Calu3 (cell line): ENCODE measurements at places on chromosomes 7 and 10. TPM values are rescaled to one million over a fixed set of nuclear protein-coding genes. Genes with fewer than 3 reads are reported as not detected.

DNA sequence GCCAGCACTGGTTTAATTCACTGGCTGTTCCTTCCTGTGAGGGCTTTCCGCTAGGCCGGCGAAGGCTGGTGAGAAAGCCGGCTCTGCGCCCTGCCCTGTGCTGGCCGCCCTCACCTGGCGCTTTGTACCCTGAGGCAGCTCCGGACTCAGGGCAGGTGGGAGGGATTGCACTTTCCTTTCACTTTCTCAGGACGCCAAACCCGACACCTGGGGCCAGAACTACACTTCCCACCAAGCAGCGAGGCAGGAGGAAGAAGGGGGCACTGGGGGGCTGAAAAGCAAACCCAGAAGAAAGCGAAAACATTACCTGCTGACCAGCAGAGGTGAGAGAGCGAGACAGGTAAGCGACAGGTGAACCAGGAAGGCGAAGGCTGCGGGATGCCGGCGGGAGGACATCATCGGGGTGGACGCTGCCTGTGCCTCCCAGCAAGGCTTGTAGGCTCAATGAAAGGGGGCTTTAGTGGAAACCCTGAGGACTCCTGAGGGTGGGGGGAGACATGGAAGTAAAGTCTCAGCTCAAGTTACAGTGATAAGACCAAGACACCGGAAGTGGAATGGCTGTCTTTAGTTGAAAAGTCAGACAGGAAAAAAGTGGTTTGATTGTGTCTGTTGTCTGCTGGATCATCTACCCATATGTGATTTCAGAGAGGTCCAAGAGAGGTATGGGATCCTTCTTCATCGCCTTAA, at the start of gene RAB19:
RAB19 (plus strand) TSS at position 181 of the 687 bp plus-strand sequence. CDS start 3,589 bp downstream, outside the sequence.
- DNase-seq, result peak; percentile 72

GRCh38 chr7:111801277-111801676, 239.0 kb upstream of the IMMP2L start:
- no peak for DNase-seq

Gene UPP1
- 70.3 and 75.4 TPM in 2 replicates for total RNA-seq

DNA sequence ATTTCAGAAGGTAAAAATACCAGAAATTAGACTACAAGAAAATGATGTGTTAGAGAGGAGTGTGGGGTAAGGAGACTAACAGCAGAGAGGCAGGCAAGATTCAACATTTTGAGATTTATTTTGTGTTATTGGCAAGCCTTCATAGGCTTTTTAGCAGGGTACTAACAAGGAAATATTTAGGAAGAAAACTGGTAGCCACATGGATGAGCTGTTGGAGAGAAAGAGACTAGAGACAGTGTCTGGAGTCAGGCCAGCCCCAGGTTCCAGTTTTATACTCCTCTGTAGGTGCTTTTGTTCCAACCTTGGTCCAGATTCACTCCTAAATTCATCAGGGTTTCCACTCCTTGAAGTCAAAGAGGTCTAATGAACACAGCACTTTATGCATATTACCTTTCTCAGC, 41.1 kb downstream of the GPRIN2 start:
- DNase-seq, result no peak

GRCh38 chr7:24959735-24960485, 20.1 kb downstream of the OSBPL3 start:
- DNase-seq, result no peak

Gene NME8
- total RNA-seq, result not detected in 2 replicates
